ENCODE measurements at places on chromosomes 6 and 20. TPM values are rescaled to one million over a fixed set of nuclear protein-coding genes. Genes with fewer than 3 reads are reported as not detected.

GRCh38 chr20:40728996-40729395 lies 40.0 kb upstream of the MAFB start:
- no peak for DNase-seq

- DNase-seq, result no peak
Observed at GRCh38 chr20:40744818-40745175, 55.8 kb upstream of the MAFB start.

GRCh38 chr6:122248844-122249243 lies 150.6 kb upstream of the HSF2 start:
- DNase-seq, result no peak

DNA sequence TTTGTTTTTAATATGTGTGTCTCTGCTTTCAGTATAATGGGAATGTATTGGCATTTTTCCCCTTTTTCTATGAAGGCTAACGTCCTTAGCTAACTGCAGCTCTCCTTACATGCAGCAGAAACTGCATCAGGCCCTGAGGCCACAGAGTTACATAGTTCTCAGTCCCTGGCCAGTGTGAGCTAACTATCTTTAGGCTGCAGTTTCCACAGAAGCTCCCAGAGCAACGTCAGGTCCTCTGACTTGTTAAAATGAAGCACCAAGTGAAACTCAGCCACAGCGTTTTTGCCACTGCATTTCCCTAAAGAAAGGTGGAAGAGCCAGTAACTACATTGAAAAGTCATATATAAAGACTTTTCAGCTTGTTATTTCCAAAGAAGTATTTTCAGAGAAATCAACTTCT lies 244.7 kb downstream of the CBLN4 start:
- DNase-seq, result no peak

- no peak for DNase-seq
Observed at GRCh38 chr20:57805747-57806146, 95.9 kb upstream of the PMEPA1 start.

- DNase-seq, result peak; percentile 56
Observed at GRCh38 chr6:118650582-118651281, 659 bp downstream of the CEP85L start.

DNA sequence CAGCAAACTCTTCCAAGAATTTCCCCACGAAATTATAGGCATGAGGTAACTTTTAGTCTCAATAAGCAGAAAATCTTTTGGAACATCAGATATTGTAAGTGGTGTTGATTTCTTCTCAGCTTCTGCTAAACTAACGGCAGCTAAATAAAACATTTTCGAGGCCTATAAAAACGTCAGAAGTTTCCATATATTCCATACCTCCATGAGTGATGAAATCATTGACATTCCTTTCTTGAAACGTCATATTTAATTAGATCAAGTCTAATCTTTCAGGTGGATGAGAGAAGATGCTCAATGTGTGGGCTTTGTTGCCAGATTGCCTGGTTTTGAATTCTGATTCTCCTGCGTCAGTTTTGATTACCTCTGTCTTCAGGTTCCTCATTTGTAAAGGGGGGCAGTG lies 81.3 kb downstream of the CDC5L start:
- DNase-seq, result no peak

- no peak for DNase-seq
Observed at GRCh38 chr20:8213831-8214587, 81.9 kb downstream of the PLCB1 start.

Gene SASH1
- total RNA-seq, result 12.1 TPM

Gene BMP6
- 0.17 TPM for total RNA-seq
